ENCODE measurements at places on chromosomes 7 and 10.

GRCh38 chr7:13849163-13849892 lies 140.1 kb downstream of the ETV1 start:
- DNase-seq: no peak

GRCh38 chr7:101186844-101187428 lies 6.8 kb upstream of the NAT16 start:
- no peak for DNase-seq

- no peak for DNase-seq
Observed at GRCh38 chr10:101535949-101536348, 52.1 kb downstream of the POLL start.

DNA sequence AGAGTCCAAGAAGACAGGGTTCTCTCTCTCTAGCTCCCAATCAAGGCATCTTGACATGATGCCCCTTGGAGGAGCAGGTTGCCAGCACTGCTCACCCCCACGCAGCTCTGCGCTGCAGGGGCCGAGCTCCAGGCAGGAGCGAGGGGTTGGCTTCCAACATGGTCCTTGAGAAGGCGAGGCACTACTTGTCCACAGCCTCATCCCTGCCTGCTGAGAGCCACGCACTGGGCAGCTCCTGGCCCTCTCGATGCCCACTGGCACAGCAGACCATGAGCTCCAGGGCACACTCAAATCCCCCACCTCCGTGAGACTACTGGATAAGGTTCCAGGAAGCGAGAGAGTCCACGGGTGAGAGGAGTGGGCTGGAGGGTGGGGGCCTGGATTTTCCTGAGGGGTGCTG lies 31.1 kb downstream of the RAMP3 start:
- DNase-seq: no peak

DNA sequence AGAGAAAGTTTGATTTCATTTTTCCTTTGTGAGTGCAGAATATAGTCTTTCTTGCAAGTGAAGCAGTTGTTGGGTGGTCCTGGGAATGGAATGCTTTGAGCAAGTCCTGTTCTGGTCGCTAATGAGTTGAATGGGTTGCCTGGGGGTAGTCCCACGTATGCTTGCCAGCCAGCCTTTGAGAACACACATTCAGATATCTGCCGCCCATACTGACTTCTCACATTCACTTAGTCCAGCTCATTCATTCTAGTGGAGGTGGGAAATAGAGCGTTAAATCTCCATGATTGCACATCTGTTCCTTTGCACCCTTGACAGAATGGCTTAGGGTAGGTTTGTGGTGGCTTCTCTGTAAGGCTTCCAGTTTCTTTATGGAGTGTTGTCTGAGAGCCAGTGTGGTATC lies 256.6 kb downstream of the SORCS3 start:
- DNase-seq: no peak

DNA sequence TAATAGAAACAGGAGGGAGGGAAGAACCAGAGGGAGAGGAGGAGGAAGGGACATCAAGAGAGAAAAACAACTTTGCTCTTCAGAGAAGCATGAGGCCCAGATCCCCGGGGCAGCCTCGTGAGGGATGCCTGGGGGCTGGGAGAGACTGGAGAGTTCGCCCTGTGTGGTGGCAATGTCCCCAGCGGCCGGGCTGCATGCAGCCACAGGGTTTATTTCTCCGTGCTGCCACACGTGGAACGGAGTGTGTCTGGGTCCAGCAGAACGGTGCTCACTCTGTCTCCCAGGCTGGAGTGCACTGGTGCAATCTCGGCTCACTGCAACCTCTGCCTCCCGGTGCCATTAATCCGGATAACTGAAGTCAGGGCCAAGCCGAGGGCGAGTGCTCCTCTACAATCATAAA lies 257.7 kb downstream of the ACTR3B start:
- no peak for DNase-seq

DNA sequence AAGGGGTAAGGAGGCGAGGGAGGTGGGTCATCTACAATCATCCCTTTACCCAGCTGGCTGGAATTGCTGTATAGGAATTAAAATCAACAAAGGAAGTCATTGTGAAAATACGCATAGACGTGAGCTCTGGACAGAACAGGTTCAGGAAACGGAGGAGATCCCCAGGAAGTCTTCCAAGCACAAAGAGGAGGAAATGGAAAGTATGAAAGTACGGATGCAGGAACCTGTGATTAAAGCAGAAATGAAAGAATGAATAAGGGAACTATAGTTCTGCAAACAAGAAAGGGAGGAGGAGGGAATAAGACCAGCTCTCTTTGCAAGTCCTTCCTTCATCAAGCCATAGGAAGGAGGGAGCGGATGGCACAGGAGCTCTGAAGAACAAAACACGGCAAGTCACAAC lies 61.8 kb downstream of the PYROXD2 start:
- DNase-seq: no peak

DNA sequence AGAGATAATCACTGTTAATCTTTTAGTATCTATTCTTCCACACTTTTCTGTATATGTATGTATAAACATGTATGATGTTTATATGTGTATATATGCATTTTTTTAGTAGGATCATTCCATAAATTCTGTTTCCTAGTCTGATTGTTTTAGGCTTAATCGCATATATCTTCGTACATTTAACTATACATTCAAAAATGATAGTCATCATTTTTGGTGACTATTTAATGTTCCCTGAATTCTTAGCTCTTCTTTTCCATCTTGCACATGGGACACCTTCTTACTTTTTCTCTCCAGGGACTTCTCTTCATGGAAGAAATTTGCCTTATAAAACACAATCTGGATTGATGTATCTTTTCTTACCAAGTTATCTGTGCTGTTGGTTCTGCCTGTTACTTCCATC lies 42.1 kb downstream of the ZNF277 start:
- DNase-seq: no peak

DNA sequence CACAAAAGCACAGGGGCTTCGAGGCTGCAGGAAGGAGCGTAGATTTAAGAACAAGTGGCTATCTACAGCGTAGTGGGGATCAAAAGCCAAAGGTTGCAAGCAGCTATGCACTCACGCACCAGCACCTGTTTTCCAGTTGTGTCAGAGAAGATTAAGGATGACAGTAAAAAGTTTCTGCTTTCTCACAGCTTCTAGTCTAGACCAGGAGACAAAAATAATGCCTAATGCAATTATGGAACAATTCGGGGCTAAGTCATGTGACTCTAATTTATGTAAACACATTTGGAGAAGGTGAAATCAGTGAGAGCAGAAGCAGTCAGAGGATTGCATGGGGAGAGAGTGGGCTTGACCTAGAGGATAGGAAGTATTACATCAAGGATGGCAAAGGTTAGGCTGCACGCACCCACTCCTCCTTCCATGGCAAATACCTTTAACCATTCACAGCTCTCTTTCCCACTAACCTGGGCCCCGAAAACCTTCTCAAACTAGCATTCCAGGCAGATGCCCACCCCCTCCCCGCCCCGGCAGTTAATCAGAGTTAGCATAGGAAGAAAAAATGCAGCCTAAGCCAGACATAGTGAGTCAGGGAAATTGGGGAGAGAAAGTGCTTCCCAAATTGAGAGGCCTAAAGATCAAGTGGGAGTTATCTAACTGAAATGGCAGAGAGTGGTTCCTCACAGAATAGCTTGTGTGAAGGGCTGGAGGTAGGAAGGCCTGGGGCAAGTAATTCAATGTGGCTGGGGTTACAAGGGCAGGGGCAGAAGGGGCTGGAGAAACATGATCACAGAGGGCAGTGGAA lies 48.2 kb upstream of the GPAM start:
- DNase-seq: peak; percentile 31

GRCh38 chr7:120303105-120303504 lies 30.1 kb downstream of the KCND2 start:
- no peak for DNase-seq

GRCh38 chr7:13181216-13181615 lies 493.8 kb downstream of the ARL4A start:
- no peak for DNase-seq

DNA sequence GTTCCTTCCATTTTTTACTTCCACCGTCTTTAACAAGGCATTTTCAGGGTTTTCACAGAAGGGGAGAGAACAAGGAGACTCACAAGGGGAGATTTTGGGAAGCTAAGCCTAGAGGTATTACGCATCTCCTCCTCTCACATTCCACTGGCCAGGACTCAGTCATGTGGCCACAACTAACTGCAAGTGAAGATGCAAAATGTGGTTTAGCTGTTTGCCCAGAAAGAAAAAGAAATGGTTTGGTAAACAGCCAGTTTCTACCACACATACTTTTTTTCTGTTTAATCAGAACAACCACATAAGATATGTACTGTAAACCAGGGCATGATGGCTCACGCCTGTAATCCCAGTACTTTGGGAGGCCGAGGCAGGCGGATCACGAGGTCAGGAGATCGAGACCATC lies 21.4 kb upstream of the HELLS start:
- DNase-seq: peak; percentile 62

DNA sequence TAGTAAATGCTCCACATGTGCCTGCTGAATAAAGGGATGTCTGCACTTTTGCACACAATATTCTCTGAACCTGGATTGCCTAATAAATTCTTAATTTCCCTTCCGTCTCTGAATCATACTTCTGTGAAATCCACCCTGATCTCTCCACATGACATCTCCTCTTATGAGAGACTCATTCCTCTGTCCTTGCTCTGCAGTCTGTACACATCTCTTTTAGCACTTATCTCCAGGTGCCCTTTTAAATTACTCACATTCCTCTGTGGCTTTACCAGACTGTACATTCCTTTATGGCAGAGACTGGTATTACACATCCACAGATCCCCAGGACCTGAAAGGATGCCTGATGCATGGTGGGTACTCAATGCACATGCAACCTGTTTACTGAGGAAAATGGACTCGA lies 527.6 kb downstream of the PHTF2 start:
- peak; percentile 83 for DNase-seq
